ENCODE measurements at places on chromosomes 5 and 9.

DNA sequence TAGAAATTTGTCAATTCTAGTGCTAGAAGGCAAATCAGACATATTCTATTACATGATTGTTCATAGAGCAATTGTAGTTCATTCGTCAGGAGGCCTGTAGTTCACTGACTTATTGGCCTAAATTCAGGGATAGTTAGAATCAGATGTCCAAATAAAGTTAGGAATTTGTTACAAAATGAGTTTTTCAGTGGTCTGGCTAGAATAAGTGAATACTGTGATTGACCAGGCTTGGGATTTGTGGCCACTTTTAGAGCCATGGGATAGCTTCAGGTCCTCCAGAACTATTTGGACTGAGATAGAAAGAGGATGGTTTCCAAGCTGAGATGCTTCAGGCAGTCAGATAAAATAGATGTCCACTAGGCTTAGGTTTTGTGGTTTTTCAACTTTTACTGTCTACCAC lies 199.1 kb upstream of the MPDZ start:
- DNase-seq, result no peak

DNA sequence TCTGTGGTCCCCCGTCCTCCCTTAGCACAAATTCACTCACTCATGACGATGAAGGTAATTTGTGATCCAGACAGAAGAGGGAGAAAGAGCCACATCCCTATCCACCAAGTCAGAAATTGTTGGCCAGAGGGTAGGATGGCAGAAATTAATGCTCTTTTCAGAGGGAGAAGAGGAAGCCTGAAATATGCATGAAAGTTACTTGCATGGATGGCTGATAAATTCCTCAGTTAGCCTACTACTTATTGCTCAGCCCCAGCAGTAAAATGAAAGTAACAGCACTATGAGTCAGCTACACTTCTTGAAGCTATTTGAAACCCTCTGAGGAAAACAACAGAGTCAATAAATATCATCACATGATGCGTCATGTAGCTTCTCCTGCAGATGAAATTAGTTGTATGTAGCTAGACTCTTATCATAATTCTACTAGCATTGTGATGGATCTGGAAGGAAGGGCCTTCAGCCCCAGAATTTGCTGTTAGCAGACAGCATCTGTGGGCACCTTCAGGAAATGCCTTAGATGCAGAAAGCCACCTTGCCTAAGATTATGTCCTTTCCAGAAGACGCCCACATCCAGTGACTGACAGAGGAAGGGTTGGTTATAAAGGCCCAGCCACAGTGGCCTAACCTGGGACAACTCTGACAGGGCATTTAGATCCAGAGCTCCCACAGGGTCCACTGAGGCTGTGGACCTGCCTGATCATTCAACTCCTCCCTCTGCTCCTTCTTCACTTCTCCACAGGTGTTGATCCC lies 81.2 kb upstream of the CCDC112 start:
- DNase-seq, result no peak

- no peak for DNase-seq
Measured at GRCh38 chr5:137636099-137636498, 99.8 kb downstream of the KLHL3 start.

DNA sequence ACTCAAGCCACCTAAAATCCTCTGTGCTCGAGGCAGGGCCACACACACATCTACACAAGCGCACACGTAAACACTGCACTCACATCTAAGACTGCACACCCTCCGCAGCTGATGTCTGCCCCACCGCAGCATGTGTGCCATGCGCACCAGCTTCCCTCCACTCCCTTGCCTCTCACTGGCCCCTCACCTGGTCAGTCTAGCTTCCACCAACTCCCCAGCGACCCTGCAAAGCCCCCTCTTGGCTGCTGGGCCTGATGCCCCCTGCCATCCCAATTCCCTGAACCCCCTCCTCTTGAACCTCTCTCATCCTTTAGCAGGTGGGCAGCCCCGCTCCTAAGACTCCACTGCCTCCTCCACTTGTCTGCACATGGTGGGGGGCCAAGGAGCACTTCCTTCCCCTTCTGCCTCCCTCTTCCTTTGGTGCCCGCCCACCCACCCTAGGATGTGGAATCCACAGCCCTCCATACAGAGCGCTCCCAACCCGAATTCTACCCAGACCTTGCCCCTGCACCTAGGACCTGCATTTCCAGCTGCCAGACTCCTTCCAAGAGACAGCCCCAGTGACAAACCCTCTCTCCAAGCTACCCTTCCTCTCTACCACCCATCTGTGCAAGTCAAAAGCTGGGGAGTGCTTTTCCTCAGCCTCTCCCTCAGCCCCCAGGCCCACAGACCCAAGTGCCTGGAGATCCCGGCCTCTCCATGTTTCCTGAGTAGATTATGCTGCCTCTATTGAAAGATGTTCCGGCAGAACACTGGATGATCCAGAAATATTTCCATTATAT lies 23.9 kb downstream of the ADAMTS2 start:
- DNase-seq, result no peak

- DNase-seq, result no peak
Measured at GRCh38 chr9:33131790-33132772, 35.1 kb downstream of the B4GALT1 start.

- no peak for DNase-seq
Measured at GRCh38 chr9:93185266-93186214, 1.6 kb downstream of the WNK2 start.

DNA sequence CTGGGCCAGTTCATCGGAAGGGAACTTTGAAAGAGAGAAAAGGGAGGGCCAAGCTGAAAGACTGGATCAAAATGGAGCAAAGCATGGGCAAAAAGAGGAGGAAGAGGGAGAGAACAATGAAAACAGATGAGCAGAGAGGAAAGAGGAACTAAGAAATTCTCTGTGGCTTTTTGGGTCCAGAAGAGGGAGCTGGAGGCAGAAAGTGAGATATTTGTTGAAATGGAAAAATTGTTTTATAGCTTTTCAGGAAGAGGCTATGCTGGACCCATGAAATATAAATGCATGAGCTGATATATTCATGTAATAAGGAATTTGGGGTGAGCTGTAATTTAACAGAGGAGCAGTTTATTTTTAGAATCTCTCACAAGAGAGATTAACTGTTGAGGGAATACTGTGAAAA lies 457.3 kb downstream of the DMAC1 start:
- no peak for DNase-seq

DNA sequence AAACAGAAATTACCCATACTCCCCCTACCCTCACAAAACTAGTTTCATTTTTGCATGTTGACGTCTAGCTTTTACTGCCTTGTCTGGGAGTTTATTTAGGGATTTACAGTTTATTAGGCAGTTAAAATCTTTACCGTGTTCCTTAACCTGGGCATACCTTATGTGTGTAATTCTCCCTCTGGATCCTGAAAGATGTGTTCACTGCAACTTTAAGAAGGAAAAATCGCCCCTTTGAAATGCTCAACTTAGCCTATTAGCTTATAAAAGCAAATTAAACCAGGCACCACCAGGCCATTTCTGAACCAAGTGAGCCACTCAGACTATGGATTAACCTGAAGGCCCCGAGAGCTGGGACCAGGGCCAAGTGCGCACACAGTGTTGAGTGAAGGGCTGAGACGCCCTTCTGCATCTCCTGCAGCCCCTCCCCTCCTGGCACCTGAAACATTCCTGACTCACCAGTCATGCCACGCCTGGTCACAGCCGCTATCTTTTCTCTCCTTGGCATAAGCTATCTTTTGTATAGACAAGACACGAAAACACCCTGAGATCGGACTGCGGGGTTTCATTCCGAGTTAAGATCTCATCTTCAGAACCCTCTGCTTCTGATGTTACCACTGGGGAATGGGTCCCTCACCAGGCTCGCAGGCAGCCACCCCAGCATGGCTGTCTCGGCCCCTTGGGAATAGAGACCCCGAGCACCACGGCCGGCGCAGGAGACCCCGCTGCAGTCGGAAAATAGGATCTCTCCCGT lies 111.9 kb downstream of the ROR2 start:
- DNase-seq, result no peak

Data from cerebellar nuclear complex (tissue), 1 donor.